Camera-type eye (tissue), 1 donor: ENCODE measurements at places on chromosomes 5 and 9. TPM values are rescaled to one million over a fixed set of nuclear protein-coding genes. Genes with fewer than 3 reads are reported as not detected.

Gene PTGER4
- total RNA-seq: 8.5 TPM

Gene PDE8B
- total RNA-seq: 5.7 TPM

Gene TTC33
- 63.1 TPM for total RNA-seq

Gene EGFLAM
- total RNA-seq: 75.3 TPM

Gene TMEM252
- total RNA-seq: not detected

Gene RECK
- total RNA-seq: 34.2 TPM

Gene WDR31
- 17.2 TPM for total RNA-seq

Gene PTGR1
- 44.8 TPM for total RNA-seq

Gene ARID3C
- not detected for total RNA-seq

Gene IFNA2
- not detected for total RNA-seq

Gene HTR1A
- total RNA-seq: not detected

Gene ADRB2
- 3.8 TPM for total RNA-seq

Gene DOK3
- total RNA-seq: 4.8 TPM

Gene MGAT4B
- 67.3 TPM for total RNA-seq

Gene BTNL9
- total RNA-seq: 4.7 TPM

Gene BAAT
- 0.22 TPM for total RNA-seq

Gene LIFR
- 60.8 TPM for total RNA-seq

Gene SPATA31D4
- not detected for total RNA-seq

Gene CWC27
- total RNA-seq: 29.5 TPM

Gene FGF18
- total RNA-seq: 5.3 TPM

Gene DMGDH
- 3.5 TPM for total RNA-seq

Gene PDE6A
- 0.88 TPM for total RNA-seq

Gene GPR21
- total RNA-seq: 7.7 TPM

Gene UGT3A2
- total RNA-seq: 1.7 TPM

Gene ZMAT2
- total RNA-seq: 37.4 TPM

Gene SLC36A2
- total RNA-seq: not detected

Gene GARIN3
- not detected for total RNA-seq

Gene TPPP
- total RNA-seq: 5.2 TPM

Gene TEX48
- not detected for total RNA-seq

Gene RMND5B
- 34.6 TPM for total RNA-seq

Gene MYMK
- 2.1 TPM for total RNA-seq
